ENCODE measurements at places on chromosomes 1 and 21.

GRCh38 chr1:33719771-33720670 is 143.9 kb upstream of the HMGB4 start:
- H3K4me1 ChIP-seq, result no peaks in the 10 kb centered on the region
- no peaks in the 10 kb centered on the region for H3K36me3 ChIP-seq
- H3K27me3 ChIP-seq, result no peaks in the 10 kb centered on the region
- no peak overlapping the region for H3K4me3 ChIP-seq
- no peak for DNase-seq

DNA sequence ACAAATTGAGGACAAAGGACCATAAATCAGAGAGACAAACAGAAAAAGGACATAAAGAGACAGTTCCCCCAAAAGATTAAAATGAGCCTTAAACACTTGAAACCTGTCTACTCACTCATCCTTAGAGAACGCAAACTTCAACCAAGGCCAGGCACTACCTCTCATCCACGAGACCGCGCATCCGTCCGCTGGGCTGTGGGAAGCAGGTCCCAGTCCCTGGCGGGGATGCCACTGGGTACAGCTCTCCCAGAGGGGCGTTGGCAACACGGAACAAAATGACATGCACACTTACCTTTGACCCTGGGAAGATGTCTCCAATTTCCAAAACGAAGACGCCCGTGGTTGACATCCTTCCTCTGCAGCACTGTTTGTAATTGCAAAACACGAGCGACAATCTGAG is 16.5 kb upstream of the ADARB1 start:
- no peak overlapping the region for H3K27ac ChIP-seq
- no peak for DNase-seq
- no peaks in the 10 kb centered on the region for H3K27me3 ChIP-seq
- no peak overlapping the region for H3K4me3 ChIP-seq
- no peaks in the 10 kb centered on the region for H3K36me3 ChIP-seq
- H3K4me1 ChIP-seq, result no peaks in the 10 kb centered on the region

- no peak overlapping the region for H3K4me3 ChIP-seq
- DNase-seq, result no peak
- H3K27ac ChIP-seq, result no peak overlapping the region
- no peaks in the 10 kb centered on the region for H3K27me3 ChIP-seq
- no peaks in the 10 kb centered on the region for H3K4me1 ChIP-seq
Measured at GRCh38 chr1:32546611-32547010, 7.4 kb downstream of the ZBTB8A start.

GRCh38 chr1:240827786-240828185 is 215.8 kb upstream of the GREM2 start:
- no peak overlapping the region for H3K4me3 ChIP-seq
- no peak for DNase-seq
- no peak overlapping the region for H3K27ac ChIP-seq
- H3K36me3 ChIP-seq, result no peaks in the 10 kb centered on the region
- no peaks in the 10 kb centered on the region for H3K4me1 ChIP-seq
- no peaks in the 10 kb centered on the region for H3K27me3 ChIP-seq

- DNase-seq, result no peak
- H3K4me3 ChIP-seq, result no peak overlapping the region
- no peak overlapping the region for H3K27ac ChIP-seq
- H3K27me3 ChIP-seq, result no peaks in the 10 kb centered on the region
Measured at GRCh38 chr1:63984930-63985290, 211.1 kb downstream of the ROR1 start.

DNA sequence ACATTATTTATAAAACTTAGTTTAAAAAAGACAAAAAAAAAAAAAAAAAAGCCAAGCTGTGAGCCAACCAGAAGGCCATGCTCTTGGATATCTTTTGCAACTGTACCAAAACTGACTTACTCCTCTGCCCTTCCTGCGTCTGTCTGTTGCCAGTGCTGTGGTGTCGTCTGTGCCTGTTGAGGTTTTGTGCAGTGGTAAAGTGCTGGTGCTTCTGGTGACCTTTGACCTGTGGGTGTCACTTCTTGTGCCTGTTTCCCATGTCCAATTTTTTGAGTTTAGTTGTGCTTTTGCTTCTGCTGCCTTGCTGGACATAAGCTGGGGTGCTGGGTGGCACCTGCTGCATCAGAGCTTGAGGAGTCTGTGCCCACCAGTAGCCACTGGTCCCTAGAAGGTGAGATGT is 41.4 kb downstream of the RNF187 start:
- no peaks in the 10 kb centered on the region for H3K36me3 ChIP-seq
- no peak overlapping the region for H3K27ac ChIP-seq
- H3K27me3 ChIP-seq, result no peaks in the 10 kb centered on the region
- H3K4me3 ChIP-seq, result no peak overlapping the region
- no peaks in the 10 kb centered on the region for H3K4me1 ChIP-seq

DNA sequence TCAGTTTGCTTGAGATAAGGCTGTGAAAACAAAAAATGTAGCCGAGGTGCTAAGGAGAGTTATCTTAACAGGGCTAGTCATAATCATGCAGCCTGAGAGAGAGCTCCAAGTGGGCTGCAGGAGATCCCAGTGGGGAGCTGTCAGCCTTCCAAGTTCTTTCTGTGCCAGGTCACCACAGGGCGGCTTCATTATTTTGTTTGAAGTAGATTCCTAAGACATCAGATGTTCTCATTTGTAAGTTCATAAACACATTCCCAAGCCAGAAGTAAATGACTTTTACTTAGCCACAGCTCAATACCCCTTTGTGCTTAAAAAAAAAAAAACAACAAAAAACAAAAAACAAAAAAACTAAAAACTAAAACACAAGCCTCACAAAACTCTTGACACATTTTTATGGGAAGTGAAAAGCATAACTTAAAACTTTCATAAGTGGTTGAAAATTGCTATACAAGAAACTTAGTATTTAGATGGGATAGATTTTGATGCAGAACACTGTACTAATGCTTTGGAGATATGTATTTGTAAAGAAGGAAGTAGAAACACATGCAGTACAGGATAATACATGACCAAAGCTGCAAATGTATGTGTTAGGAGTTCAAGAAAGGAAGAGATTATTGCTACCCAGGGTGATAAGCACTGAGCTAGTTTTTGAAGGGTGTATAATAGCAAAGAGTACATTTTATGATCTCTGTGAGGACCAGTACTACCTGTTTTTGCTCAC is 8.6 kb downstream of the CDC14A start:
- no peak overlapping the region for H3K4me3 ChIP-seq
- no peaks in the 10 kb centered on the region for H3K36me3 ChIP-seq
- H3K4me1 ChIP-seq, result no peaks in the 10 kb centered on the region
- no peaks in the 10 kb centered on the region for H3K27me3 ChIP-seq
- no peak overlapping the region for H3K27ac ChIP-seq

- DNase-seq, result no peak
- no peaks in the 10 kb centered on the region for H3K36me3 ChIP-seq
- no peak overlapping the region for H3K4me3 ChIP-seq
Measured at GRCh38 chr21:34574601-34575529, 40.0 kb downstream of the RCAN1 start.

DNA sequence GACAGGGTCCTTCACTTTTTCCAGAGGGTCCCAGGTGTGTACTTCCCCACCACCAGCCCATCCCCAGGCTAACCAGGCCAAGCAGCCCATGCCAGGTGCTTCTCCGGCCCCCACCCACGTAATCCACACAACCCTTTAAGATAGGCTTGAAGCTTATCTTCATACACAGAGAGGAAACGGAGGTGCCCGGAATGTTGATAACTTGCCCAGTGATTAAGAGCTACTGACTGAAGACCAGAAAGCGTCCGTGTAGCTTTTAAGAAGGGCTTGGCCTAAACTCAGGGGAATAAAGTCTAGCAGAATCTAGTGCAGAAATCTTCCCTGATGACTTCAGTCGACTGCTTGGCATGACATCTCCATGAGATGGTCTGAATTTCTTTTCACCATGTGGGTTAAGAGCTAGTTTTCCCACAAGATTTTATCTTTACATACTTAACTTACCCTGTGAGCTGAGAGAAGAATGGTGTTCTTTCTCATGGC is 138.7 kb downstream of the GALNT2 start:
- H3K27ac ChIP-seq, result no peak overlapping the region
- no peaks in the 10 kb centered on the region for H3K36me3 ChIP-seq
- no peak for DNase-seq
- no peaks in the 10 kb centered on the region for H3K27me3 ChIP-seq

- H3K4me1 ChIP-seq, result peaks cover 7% of the 10 kb centered on the region
- no peak overlapping the region for H3K27ac ChIP-seq
- H3K4me3 ChIP-seq, result no peak overlapping the region
- no peak for DNase-seq
Measured at GRCh38 chr21:44749759-44750674, 38.6 kb upstream of the TSPEAR start.

- H3K27ac ChIP-seq, result no peak overlapping the region
- no peak overlapping the region for H3K4me3 ChIP-seq
- H3K4me1 ChIP-seq, result peaks cover 5% of the 10 kb centered on the region
- H3K27me3 ChIP-seq, result no peaks in the 10 kb centered on the region
Measured at GRCh38 chr1:2053784-2054376, 3.7 kb downstream of the PRKCZ start.
